ENCODE measurements at places on chromosomes 7 and 10.

GRCh38 chr7:39458061-39458745, 108.0 kb upstream of the YAE1 start:
- no peak for DNase-seq

DNA sequence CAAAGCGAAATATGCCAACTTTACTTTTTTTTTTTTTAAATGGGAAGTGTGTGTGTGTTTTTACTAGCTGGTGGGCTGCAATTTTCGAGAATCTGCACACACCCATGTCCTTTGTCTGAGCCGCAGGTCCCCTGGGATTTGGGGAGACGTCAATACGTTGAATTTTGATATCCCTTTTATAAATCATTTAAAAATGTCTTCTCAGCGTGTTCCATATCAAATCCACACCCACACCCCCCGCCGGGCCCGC, 404 bp upstream of the FMC1 start:
- DNase-seq: no peak

- no peak for DNase-seq
Measured at GRCh38 chr7:44433255-44434022, 57.0 kb downstream of the NUDCD3 start.

GRCh38 chr7:156049366-156049765, 237.1 kb upstream of the SHH start:
- no peak for DNase-seq

- no peak for DNase-seq
Measured at GRCh38 chr7:68288144-68288593, 1291.5 kb downstream of the TYW1 start.

- DNase-seq: no peak
Measured at GRCh38 chr10:100009283-100009792, 409 bp downstream of the DNMBP start.

- no peak for DNase-seq
Measured at GRCh38 chr10:77625379-77625778, 12.2 kb downstream of the KCNMA1 start.

- DNase-seq: no peak
Measured at GRCh38 chr10:88889559-88890337, 9.7 kb downstream of the STAMBPL1 start.

GRCh38 chr7:81399471-81399870, 370.4 kb downstream of the HGF start:
- DNase-seq: no peak

GRCh38 chr7:120742372-120742771, 115.6 kb downstream of the TSPAN12 start:
- DNase-seq: no peak
